ENCODE measurements at places on chromosomes 1 and 21.

GRCh38 chr1:189874715-189875435 is 602.8 kb downstream of the BRINP3 start:
- no peak for DNase-seq

DNA sequence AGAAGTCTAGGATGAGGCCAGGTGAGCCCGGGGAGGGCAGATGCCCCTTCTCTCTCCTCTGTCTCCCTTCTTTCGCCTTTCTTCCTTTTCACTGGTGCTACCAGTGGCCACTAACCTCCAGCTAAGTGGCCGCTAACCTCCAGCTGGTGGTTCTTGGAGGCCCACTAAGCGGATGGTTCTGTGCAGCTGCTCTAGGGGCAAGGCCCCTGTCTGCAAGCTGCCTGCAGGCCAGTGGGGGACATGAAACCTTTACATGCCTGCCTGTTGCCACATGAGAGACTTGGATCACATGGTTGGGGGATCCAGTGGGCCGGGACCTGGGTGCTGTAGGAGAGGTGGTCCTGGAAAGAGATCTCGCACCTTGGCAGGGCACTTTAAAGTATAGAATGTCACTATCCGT is 17.7 kb downstream of the IKBKE start:
- no peak for DNase-seq

DNA sequence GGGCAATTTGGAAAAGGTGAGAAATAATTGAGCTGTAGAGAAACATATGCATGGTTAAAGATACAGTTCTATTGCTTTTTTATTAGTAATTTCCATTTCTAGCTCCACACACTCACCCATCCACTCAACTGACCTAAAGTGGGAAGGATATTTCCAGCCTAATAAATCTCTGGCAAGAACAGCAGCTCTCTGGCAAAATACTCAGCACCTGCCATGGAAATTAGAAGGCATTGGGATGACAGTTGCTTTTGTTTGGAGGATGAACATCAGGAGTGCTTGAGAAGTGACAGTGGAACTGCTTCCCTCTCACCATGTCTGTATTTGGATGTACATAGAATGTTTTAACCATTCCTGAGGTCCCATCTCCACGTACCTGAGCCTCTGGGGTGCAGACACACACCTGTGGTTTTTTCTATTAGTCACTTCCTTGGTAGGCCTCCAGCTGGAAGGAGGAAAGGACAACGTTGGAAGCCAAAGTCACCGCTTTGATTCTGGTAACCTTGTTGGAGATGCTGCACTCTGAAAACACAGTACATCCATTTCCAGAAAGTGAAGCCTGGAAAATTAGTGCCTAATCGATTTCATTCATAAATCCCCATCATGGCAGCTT is 62.3 kb upstream of the RUNX1 start:
- no peak for DNase-seq

DNA sequence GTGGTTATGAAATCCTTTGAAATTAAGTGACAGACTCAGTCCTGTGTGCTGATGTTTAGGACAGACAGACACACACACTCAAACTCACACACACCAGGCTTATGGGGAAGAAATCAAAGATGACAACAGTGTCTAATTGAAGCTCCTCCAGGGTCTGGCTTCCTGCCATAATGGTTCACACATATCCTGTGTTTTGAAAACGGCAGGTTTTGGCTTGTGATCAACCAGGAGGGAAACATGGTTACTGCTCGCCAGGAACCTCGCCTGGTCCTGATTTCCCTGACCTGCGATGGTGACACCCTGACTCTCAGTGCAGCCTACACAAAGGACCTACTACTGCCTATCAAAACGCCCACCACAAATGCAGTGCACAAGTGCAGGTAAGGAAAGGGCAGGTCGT is 4.6 kb downstream of the MTARC1 start:
- DNase-seq = no peak

- DNase-seq = no peak
These were observed 9.4 kb downstream of the USP16 start for GRCh38 chr21:29033871-29034270.

GRCh38 chr1:230084408-230085177 is 17.6 kb downstream of the GALNT2 start:
- DNase-seq = no peak

- DNase-seq = no peak
These were observed 4.2 kb downstream of the CSTB start for GRCh38 chr21:43771698-43772424.

DNA sequence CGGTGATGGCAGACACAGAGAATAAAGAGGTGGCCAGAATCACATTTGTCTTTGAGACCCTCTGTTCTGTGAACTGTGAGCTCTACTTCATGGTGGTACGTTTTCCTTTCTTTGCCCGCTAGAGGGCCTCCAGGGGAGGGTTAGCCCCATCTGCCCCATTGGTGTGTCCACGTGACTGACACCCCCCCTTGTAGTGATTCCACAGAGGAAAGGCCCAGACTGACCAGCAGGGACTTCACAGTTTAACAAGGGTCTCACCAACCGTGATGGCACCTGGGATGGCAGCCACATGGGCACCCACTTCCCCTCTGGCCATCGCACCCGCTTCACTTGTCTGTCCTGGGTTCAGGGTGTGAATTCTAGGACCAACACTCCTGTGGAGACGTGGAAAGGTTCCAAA is 22.3 kb upstream of the SARS1 start:
- no peak for DNase-seq

GRCh38 chr1:11898831-11899467 is 27.3 kb downstream of the KIAA2013 start:
- DNase-seq = no peak

- no peak for DNase-seq
These were observed 911 bp downstream of the LMO4 start for GRCh38 chr1:87329526-87330056.

GRCh38 chr1:21902026-21903012 is 34.8 kb downstream of the HSPG2 start:
- no peak for DNase-seq

DNA sequence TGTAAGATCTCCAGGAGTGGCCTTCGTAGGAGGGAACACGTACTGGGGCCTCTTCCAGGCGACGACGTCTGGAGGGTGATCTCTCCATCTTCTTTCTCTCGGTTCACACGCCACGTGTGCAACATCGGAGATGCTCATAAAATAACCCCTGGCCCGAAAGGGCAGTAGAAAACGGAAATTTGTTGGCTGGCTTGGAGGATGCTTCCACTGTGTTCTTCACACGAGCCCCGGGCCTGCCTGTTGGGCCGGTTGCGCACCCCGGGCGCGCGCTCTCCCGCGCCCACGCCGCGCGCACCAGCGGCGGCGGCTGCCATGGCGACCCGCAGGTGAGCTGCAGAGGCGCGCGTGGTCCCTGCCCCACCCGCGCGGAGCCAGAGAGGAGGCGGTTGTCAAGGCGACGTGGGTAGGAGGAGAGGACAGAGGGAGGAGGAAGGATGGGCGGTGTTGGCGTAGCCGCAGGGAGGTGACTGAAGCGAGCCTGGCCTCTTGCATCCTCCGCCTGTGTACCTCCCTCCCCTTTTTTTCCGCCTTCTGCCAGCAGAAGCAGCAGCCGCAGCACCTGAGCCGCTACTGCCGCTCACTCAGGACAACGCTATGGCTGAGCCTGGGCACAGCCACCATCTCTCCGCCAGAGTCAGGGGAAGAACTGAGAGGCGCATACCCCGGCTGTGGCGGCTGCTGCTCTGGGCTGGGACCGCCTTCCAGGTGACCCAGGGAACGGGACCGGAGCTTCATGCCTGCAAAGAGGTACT is at the start of gene ELAPOR1:
Gene ELAPOR1, plus strand, starts transcription at position 526 of the 752 bp plus-strand sequence. Its CDS starts 69 bp downstream, at position 595.
- peak; percentile 74 for DNase-seq

DNA sequence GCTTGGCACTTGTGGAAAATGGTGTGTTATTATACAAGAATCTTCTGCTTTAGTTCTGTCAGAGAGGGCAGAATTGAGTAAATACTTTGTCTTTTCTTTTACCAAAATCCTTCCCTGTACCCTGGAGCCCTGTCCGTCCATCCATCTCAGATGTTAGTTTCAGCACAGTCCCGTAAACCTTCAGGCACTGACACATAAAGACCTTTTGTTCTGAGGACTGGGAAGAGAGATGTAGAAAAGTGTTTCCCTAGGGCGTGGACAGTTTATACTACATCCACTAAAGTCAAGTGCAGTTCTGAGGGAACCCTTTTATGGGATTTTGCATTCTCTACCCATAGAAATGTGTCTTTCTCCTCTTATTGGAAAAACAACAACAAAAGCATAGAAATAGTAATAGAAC is 162.4 kb downstream of the PDE4B start:
- DNase-seq = no peak

GRCh38 chr1:169117599-169117998 is 11.1 kb downstream of the ATP1B1 start:
- no peak for DNase-seq

- DNase-seq = no peak
These were observed 2.6 kb downstream of the PTTG1IP start for GRCh38 chr21:44870748-44871495.

DNA sequence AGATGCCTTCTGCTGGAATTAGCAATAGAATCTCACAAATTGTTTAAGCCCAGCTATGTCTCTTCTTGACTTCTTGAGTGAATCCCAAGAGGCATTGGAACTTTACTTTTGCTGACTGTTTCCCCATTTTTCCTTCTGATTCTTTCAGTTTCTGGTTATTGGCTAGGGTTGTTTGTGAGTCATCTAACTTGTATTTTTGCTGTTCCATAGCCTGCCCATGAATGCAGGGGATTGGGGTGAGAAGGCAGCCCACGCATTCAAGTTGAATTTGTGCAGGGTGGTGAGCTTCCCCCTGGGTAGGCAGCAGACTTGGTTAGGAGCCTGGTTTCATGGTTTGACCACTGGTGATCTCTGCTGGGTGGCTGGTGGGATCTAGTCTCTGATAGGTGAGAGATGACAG is 10.4 kb upstream of the KLF17 start:
- DNase-seq = no peak

DNA sequence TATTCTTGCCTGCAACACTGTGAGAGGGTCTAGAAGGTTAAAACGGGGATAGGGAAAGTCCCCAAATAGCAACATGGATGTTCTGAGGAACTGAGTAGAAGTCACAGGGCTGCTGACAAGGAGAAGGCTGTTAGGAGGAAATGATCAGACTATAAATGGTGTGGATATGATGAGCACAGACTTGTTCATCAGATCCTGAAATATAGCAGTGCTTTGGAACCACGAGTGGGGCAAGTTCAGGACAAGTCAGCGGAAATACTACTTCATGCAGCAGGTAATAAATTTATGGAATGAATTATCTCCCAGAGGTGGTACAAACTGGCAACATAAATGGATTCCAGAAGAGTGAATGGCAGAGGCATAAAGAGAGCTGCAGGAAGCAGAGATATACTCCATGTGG is 3.2 kb upstream of the KIAA0040 start:
- no peak for DNase-seq

GRCh38 chr1:248136811-248137210 is 8.1 kb upstream of the OR2M5 start:
- no peak for DNase-seq

DNA sequence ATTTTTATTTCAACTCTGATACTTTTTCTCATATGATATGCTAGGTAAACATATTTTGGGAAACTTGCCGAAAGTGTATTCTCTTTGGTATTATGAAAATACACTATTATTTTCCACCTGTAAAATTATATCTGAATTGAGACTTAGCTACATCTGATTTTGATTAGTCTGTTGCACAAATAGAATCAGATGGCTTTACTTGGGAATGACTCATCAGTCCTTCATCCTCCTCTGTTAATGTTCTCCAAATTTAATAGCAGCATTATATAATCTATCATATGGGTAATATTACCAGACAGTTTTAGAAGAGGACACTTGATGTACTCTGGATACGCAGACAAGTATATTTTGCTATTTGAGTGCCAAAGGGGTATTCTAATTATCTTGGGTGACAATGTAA is 245.3 kb downstream of the CTH start:
- DNase-seq = no peak

DNA sequence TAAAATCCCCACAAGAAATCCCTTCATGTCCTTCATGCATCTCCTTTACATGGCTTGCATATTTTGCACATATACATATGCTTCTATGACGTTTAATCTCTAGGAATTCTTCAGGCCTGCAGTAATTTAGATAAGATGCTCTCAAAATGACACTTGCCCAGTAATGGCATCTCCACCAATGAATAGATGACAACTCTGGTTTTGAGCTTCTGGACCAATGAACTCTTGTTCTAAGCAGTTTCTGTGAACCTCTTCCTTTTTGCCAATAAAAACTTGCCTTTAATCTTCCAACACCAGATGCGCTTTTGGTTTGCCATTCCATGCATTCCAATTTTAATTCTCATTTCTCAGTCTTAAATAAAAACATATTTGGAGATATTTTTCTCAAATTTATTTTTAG is 189.8 kb upstream of the OLFM3 start:
- DNase-seq = no peak

DNA sequence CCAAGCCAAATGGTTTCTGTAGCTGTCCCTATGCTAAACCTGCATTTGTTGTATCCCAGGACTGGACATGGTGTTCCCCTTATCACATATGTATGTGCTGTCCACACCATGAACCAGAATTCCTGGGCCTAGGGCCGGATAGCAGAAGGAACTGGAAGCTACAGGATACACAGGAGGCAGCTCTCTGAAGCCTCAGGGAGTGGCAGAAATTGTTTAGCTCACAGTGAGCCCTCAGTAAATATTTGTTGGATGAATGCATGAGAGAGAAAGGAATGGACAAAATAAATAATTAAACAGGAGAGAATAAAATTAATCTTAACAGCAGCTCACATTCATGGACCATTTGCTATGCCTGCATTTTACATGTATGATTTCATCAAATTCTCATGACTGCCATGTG is 2.1 kb downstream of the NIPAL3 start:
- no peak for DNase-seq

DNA sequence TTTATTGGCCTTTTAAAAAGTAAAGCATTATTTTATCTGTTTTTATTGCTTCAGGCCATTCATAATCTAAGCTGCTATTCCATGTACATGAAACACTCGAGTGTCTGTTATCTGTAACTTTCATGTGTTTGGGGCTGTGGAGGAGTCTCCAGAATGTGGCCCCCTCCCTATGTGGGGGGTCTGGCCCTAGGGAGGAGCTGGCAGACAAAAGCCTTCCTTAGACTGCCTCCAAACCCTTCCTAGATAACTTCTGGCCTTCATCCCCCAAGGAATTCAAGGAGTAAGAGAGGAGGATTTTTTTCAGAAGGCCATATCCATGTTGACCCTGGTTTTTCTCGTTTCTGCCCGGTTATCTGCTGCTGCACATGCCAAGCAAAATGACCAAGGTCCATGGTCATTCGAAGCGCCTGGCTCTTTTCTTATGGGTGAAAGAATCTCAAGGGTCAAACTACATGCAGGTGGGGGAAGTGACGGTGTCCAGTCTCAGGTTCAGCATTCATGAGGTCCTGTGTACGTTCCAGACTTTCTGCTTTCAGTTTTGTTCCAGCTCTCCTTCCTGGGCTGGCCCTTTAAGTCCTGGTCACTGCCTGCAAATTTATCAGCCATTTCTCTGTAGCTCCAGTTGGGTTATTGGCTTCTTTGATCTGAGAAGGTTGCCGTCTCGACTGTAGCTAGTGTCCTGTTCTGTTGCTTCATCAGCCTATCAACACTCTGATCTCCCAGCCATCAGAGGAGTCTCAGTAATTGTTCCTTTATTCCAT is 8.3 kb downstream of the TENT5C start:
- no peak for DNase-seq

- DNase-seq = no peak
These were observed 338 bp upstream of the TOR1AIP1 start for GRCh38 chr1:179881642-179882252.

GRCh38 chr21:16072737-16073136 is 343.0 kb downstream of the USP25 start:
- DNase-seq = no peak

GRCh38 chr1:215473943-215474342 is 93.2 kb upstream of the KCTD3 start:
- DNase-seq = no peak
